Mesothelial cell of epicardium (in vitro differentiated cells): ENCODE measurements at places on chromosomes 5 and 9. TPM values are rescaled to one million over a fixed set of nuclear protein-coding genes. Genes with fewer than 3 reads are reported as not detected.

CDO1 gene
- total RNA-seq = 9.9 to 13.1 TPM (median 11.8 TPM) in 3 replicates

CCIN gene
- 0.33 to 0.52 TPM (median 0.40 TPM) in 3 replicates for total RNA-seq

GRCh38 chr9:69170231-69170630 is 3.8 kb upstream of the TJP2 start:
- DNase-seq = no peak

DNA sequence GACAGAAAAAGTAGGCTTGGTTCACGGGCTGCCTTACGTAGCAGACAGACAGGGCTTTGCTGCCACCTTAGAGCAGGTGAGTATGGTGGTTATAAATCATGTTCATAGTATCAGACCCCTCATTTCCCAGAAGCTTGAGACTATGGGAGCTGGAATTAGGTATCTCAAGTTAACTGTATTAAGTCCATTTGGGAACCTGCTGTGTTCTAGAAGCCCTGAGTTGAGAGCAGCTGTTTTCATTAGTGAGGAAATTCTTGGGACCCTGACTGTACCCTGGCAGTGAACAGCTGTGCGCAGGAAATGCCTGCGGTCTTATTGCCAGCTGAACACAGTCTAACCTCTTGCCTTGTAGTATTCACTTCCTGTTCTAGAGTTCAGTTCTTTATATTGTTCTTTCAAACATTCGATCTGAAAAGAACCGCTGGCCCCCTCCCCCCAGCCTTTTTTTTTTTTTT is 29.8 kb downstream of the UGCG start:
- no peak for DNase-seq

GRCh38 chr5:52703321-52703720 is 84.4 kb upstream of the ITGA1 start:
- no peak for DNase-seq

DNA sequence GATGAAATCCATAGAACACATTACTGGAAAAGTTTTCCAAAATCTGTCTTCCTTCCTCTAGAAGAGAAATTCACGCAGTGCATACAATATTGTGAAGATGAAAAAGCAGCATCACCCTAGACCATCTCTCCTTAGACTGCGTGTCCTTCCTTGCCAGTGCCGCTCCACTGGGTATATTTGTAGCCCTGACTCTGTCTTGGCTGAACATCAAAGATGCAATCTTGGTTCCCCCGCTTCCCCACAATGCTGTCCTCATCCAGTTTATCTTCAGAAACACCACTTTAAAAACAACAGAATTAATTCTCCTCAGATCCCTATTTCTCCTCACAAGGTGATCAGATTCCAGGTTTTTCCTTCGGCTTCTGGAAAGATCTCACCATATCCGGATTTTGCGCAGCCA is 53.9 kb downstream of the ROR2 start:
- no peak for DNase-seq

GRCh38 chr5:169744336-169744735 is 107.3 kb downstream of the DOCK2 start:
- no peak for DNase-seq

SAXO1 gene
- 0.13 to 0.43 TPM (median 0.38 TPM) in 3 replicates for total RNA-seq

DNA sequence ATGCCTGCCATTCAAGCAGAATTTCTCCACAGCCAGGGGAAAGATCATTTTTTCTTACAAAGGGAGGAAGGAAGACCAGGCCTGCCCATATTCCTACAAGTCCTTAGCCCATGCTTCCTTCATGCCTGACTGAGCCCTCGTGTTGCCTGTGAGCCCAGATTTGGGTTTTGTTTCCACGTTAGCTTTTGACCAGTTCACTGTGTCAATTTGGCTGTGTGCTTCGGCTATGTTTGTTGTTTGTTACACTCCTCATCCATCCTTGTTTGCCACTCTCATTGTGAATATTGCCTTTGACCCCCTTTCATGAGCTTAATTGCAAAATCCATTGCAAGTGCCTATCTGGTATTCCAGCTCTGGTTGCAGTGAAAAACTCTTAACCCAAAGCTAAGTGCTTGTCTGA is 84.7 kb upstream of the RIOK2 start:
- no peak for DNase-seq

- no peak for DNase-seq
Observed at GRCh38 chr5:34536699-34537098, 119.4 kb upstream of the RAI14 start.

ARL14EPL gene
- total RNA-seq = 0.25 TPM in 1 of 3 replicates, not detected in the others
